ENCODE measurements at places on chromosomes 4 and X.

DNA sequence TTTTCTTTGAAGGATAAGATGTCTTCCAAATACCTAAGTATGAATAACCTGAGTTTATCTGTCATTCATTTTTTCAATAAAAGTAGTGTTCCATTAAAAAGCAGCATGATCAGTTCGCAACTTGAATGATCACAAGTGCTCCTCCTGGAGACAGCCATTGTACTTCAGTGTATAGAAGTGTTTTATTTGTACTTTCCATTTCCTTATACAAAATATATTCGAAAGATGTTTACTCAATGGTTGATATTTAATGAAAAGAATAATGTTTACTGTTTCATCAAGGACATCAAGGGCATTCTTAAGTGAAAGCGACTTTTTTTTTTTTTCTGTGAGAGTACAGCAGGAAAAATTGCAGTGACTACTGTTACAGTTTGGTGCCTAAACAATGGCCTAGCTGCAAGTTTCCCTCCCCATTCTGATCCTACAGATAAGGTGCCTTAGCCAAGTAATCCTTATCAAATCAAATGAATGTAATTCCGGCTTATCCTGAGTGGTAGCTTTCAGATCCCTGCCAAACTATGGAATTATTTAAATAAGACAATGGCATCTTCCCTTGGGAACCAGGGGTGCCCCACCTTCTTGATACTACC lies 69.0 kb upstream of the IL15 start:
- no peak for DNase-seq

GRCh38 chrX:147183161-147183560 lies 368.6 kb upstream of the CXorf51A start:
- no peak for DNase-seq

DNA sequence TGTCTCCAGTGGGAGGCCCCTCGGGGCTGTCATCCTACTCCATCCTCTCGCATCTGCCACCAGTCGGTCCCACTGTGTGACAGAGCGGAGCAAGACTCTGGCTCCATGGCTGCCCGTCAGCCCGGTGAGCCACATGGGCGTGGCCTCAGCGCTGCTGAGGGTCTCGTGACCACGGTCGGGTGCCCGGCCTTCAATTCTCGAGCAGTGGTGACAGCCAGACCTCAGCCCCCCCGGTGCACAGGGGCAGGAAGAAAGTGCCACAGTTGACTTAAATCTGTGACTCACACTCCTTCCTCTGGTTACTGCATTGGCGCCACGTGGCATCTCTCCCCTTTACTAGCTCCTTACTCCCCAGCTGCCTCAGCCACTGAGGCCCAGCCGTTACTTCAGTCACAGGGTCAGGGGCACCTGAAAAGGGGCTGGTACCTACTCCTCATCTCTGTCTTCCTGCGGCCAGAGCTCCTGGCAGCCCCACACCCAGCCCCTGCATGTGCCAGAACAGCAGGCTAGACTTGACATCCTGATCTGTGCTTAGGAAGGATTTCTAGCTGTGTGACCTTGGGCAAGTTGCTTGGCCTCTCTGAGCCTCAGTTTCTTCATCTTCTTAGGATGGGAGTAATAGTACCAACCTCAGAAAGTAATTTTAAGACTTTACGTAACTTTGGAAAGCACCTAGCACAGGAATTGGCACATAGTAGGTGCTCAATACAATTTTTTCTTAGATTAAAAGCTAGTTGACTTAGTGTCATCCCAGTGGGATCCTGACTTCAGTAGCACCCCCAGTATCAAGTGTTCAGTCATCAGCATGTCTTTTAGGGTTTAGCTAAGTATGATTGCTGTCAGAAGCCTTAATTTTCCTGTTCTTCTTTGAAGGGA lies 66.1 kb downstream of the TNIP2 start:
- no peak for DNase-seq

- no peak for DNase-seq
These were observed 80.6 kb downstream of the FBXW7 start for GRCh38 chr4:152455311-152455710.

GRCh38 chr4:184232202-184232601 lies 14.5 kb upstream of the ENPP6 start:
- DNase-seq = no peak

DNA sequence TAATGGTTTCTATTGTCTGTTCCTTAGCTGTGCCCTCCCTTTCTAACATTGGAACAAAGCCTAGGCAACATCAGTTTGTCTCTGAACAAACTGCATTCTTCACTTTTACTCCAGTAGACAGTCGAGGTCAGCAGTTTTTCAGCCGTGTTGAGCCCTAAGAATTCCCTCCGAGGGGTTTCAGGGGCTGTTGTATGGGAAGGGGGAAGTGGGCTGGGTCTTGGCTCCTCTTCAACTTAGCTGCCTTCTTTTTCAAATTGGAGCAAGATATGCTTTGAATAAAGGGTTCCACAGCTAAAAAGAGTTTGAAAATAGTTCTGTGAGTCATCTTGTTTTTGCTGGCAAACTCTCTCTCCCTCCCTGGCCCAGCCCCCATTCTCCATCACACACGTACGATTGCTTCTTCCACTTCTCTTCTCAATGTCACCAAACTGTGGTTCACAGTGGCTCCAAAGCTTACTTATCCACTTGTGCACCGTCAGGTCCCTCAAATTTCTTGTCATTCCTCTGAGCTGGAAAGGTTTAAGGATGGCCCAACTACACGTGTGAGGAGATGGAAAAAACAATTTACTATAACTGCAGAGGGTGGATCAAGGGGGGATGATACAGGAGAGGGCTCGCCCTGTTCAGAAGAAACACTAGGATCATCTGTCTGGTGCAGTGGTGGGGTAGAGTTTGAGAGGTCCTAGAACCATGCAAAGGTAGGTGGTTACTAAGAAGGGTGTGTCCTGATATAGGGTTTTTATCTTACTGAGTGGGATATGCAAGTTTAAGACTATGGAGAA lies 9.2 kb upstream of the MAML3 start:
- no peak for DNase-seq

DNA sequence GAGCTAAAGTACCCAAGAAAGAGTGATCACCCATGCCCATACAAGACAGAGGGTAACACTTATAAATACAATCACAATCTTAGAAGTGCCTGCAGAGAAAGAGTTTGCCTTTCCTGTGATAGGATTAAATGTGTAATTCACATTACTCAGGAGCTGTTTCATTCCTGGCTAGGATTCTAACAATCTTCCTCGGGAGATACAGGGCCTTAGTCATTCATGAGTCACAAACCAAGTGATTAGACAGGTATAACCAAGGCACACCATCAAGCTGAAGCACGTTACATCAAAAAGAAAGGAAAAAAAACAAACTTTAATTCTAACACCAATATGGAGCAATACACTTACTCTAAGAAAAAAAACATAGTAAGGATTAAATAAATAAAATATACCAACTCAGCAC lies 14.9 kb downstream of the ABCG2 start:
- DNase-seq = no peak

GRCh38 chr4:8173492-8174242 lies 15.1 kb upstream of the ABLIM2 start:
- no peak for DNase-seq

DNA sequence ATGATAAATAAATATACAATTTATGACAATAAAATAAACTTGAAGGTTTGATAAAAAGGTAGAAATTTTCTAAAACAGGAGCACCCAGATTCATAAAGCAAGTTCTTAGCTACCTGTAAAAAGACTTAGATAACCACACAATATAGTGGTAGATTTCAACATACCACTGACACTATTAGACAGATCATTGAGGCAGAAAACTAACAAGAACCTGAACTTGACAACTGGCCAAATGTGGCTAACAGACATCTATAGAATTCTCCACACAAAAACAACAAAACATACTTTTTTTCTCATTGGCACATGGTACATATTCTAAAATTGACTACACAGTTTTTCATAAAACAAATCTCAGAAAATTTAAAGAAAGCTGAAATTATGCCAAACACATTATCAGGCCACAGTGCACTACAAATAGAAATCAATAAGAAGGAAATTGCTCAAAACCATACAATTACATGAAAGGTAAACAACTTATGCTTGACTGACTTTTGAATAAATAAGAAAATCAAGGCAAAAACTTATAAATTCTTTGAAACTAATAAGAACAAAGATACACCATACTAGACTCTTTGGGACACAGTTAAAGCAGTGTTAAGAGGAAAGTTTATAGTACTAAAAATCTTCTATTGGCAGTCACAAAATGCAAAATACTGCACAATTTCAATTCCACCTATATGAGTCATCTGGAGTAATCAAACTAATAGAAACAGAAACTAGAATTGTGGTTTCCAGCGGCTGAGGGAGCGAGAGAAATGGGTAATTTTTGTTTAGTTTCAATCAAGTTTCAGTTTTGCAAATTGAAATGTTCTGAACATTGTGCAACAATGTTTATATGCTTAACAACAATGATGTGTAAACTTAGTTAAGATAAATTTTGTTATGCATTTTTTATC lies 925.6 kb downstream of the SH3BGRL start:
- DNase-seq = no peak

- no peak for DNase-seq
These were observed 82.5 kb downstream of the GPAT3 start for GRCh38 chr4:83618431-83618830.

- DNase-seq = no peak
These were observed 663 bp upstream of the USP53 start for GRCh38 chr4:119211867-119212233.

DNA sequence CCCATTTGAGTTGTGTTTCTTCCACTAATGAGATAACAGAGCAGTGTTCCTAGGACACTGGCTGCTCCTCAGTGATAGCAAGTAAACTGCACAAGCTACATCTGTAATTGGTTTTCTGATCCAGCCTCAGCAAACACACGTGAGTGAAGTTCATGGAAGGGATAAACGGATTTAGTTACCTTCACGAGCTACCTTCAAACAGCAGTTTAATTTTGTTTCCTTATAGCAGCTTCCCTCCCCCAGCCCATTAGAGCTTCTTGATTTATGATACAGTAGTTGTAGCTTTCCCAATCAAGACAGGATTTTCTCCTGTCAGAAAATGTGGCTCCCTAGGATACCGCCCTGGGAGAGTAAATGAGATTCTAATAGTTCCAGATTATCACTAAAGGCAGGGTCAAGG lies 634.2 kb upstream of the FAT1 start:
- no peak for DNase-seq

GRCh38 chrX:140762061-140762460 lies 52.5 kb downstream of the LINC00632 start:
- no peak for DNase-seq

GRCh38 chrX:133660281-133660680 lies 245.0 kb upstream of the GPC4 start:
- no peak for DNase-seq

DNA sequence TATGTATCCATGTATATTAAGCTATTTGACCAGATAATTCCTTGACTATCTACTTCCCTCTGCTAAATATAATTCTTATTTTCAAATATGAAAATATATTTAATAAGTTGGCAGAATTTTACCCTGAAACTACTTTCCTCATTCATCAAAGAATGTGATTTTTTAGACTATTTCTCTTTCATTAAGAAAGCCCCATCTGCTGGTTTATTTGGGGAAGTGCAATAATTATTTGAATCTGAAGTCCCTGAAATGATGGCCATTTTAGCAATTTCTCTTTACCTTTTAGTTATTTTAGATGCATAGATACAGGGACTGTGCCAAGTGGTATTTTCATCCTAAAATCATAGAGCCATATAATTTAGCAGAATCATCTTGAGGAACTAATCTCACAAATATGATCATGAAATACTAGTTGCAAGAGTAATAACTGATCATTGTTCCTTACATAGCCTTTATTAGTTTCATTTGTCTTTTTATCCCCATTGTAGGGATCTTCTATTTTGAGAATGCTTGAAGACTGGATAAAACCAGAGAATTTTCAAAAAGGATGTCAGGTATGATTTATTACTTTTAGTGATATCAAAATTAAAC lies 39.0 kb downstream of the ENPEP start:
- no peak for DNase-seq

- no peak for DNase-seq
These were observed 40.2 kb upstream of the TET2 start for GRCh38 chr4:105106426-105106825.

DNA sequence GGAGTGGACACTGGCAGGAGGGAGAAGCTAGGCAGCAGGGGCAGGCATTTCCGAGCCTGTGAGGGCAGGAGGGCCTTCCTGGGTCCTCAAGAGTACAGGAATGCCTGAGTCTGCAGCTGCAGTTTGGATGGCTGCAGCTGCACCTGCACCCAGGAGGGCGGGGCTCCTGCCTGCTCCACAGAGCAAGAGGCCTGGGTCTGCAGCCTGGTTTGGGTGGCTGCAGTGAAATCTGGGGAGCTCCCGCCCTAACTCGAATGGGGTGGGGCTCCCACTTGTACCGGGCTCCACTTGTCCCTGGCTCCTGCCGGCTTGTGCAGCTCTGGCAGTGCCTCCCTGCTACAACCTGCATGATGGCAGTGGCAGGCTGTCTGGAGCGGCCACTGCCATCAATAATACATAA lies 436.0 kb downstream of the ARHGAP24 start:
- no peak for DNase-seq

DNA sequence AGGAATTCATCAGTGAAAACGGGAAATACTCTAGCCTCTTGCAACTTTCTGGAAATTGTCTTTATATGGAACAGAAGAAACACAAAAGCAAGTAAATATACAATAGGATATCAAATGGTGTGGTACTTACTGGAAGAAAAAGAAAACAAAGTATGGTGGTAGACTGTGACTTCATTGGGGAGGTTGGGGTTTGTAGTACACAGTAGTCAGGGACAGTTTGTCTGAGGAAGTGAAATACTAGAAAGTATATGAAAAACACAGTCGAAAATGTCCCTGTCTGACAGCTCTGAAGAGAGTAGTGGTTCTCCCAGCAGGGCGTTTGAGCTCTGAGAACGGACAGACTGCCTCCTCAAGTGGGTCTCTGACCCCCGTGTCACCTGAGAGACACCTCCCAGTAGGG lies 390.0 kb upstream of the NWD2 start:
- DNase-seq = no peak

DNA sequence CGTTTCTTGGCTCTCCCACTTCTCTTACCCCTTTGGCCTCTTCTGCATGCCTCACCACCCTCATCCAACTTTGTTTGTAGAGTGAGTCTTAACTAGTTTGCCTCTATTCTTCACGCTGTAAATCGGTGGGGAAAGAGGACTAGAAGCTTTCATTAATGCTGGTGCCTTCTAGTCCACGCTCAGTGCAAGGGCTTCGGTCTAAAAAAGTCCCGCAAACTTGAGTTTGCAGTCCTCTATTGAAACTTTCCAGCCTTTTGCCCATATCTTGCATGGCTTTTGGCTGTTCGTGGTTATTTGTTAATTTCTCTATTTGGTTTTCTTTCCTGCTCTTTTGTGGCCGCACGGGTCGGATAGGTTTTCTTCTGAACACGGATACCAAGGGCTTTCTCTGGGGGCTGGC lies 868 bp downstream of the DACH2 start:
- no peak for DNase-seq

DNA sequence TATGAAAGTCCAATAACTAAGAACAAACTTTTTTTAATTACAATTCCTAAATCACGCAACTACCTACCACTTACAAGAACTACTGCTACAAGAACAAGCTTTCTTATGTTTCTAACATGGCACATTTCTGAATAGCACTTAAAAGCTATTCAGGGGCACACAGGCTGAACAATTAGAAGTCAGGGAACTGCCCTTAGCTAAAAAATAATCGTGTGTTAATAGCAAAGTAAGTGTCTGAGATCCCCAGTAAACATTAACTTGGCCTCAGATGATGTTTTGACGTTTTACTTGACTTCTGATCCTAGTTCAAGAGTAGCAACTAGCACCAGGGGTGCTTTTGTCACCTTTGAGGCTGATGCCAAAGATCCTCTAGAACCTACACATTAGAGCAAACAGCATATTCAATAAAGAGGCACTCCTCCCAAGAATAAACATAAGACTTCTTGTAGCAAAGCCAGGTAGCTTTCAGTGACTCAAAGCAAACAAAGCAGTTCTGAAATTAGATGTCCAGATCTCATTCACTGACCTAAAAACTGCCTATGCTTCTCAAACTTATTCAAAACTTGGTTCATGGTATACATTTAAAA lies 16.2 kb downstream of the SPOCK3 start:
- DNase-seq = no peak

Data from vagina (tissue), 2 donors.